ENCODE measurements at places on chromosomes 7 and 10.

DNA sequence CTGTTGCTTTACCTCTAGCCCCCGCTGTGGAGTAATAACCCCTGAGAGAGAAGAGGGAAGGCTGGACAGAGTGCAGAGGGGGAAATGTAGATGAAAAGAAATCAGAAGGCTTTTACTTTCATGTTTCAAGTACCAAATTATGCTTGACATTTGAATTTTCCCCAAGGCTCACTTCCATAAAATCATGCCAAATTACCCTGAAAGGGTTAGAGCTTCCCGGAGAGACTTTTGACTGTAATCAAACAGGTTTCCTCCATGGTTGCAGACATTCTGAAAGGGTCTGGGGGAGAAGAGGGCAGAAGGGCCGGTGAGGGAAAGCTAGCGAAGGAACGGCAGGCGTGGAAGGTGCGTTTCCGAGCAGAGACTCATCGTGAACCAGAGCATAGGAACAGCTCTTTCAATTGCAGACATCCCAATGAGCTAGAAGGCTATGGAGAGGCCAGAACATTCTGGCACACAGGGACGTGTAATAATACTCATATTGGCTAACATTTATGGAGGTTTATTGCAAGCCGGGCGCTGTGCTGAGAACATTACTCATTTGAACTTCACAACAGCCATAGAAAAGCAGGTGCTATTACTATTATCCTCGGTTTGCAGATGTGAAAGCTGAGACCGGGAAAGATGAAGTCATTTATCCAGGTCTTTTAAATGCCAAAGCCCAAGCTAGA is 620.8 kb upstream of the AUTS2 start:
- DNase-seq = no peak

GRCh38 chr10:130392031-130392430 is 255.8 kb downstream of the GLRX3 start:
- no peak for DNase-seq

DNA sequence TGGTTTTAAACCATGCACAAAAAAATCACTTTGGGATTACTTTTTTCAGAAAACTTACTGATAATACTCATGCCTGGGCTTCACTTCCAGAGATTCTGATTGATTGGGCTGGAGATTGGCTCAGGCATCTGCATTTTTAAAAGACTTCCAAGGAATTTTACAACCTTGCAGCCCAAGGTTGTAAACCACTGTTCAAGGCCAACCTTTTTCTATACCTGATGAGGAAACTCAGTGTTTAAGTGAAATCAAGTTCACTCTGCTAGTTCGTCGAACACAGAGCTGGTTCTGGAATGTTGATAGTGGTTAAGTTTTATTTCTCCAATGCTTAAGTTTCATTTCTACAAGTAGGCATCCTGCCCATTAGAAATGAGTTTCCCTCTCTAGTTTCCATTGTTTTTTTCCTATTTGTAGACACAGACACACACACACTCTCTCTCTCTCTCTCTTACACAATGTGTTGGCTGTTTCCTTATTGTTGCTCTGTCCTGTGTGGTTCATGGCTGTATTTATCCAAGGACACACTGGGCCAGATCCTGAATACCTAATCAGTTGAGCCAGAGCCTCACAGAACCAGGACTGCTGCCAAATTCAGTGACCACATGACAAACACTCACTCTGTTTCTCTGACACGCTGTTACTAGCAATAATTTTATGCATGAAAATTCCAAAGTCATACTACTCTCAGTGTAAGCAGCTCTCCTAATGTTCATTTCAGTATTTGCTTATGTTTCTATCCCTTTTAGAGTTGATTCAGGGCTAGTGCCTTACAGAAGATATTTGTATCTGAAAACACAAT is 3.7 kb upstream of the IFIT1B start:
- DNase-seq = peak; percentile 97

DNA sequence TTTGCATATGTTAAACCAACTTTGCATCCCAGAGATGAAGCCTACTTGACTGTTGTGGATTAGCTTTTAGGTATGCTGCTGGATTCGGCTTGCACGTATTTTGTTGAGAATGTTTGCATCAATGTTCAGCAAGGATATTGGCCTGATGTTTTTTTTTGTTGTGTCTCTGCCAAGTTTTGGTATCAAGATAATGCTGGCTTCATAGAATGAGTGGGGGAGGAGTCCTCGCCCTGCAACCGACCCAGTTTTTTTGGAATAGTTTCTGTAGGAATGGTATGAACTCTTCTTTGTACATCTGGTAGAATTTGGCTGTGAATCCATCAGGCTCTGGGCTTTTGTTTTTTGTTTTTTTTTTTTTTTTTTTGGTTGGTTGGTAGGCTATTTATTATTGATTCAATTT is 147.9 kb downstream of the AHR start:
- no peak for DNase-seq

GRCh38 chr7:33842150-33842549 is 63.2 kb upstream of the BMPER start:
- no peak for DNase-seq

GRCh38 chr7:24665564-24666294 is 91.5 kb downstream of the GSDME start:
- DNase-seq = peak; percentile 17

DNA sequence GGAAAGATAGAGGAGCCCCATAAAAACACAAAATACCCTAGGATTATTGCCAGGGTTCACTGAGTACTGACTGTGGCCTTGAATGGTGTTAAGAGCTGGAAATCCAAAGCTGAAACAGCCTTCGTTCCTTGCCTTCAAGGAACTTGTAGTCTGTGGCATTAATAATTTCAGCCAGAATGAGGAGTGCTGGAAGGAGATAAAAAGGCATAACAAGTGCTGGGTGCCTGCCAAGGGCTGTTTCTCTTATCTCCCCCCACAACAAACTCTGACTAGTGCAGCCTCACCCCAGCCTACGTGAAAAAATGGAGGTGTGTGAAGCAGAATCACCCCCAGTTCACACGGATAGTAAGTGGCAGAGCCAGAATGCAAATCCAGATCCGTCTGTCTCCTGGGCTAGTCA is 199.1 kb upstream of the LYZL2 start:
- no peak for DNase-seq

GRCh38 chr7:5671046-5671445 is 110.4 kb downstream of the RNF216 start:
- DNase-seq = no peak

GRCh38 chr7:127781081-127781480 is 129.1 kb downstream of the SND1 start:
- DNase-seq = no peak

DNA sequence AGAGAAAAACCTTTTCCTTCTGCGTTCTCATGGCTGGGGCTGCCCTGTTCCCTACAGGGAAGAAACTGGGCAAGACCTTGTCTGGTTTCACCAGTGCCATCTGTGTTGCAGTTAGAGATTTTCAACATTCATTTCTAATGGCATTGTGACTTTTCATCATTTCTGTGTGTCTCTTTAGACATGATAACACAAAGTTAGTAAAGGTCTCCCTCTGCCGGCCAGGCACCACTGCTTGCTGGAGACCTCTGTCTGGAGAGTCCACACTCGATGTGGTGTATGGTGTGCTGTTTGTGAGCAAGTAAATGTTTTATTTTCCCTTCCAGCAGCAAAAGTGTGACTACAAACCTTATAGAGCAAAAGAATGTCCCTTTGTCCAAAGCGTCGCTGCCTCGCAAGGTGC is 213.5 kb downstream of the PAXIP1 start:
- no peak for DNase-seq

DNA sequence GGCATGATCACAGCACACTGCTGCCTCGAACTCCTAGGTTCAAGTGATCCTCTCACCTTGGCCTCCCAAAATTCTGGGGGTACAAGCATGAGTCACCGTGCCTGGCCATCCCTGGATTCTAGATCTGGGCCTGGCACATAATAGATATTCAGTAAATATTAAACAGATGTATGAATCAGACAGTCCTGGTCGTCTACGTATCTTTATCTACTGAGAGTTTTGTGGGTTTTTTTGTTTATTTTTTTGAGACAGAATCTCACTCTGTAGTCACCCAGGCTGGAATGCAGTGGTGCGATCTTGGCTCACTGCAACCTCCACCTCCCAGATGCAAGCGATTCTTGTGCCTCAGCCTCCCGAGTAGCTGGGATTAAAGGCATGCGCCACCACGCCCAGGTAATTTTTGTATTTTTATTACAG is 24.3 kb upstream of the ITGB1 start:
- DNase-seq = no peak

DNA sequence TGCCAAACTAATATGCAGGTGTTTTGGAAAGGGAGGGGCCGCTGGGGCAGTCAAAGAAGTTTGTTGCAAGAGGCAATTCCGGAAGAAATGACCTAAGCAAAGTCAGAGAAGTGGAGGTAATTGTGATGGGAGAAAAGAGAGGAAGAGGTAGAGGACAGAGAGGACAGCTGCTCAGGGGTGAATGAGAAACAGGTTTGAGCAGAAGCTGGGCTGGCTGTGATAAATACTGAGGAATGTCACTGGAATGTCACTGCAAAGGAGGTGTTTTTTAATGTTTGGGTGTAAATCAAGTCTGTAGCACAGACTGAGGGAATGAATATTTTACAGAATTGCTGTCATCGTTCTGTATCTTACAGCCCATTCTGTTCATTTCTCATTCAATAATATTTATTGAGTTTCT is 207.2 kb downstream of the DPP6 start:
- no peak for DNase-seq

GRCh38 chr7:47941136-47941844 is 7.0 kb downstream of the PKD1L1 start:
- no peak for DNase-seq

DNA sequence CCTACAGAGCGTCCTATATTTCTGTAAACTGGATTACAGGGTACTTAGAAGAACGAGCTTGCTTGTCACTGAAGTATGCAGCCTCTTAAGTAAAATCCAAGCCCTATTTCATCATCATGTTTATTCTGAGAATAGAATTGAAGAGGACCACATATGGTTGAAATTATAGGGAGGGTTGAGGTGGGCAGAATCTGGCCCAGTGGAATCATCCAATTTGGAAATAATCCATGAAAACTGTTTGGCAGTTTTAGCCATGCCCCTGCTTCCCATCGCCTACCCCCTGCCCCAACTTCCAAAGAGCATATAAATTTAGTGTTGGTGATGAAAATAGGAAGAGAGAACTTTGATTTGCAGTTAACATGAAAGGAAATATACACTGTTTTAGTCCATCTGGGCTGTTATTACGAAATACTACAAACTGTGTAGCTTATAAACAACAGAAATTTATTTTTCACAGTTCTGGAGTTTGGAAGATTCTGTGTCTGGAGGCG is 150.4 kb downstream of the PRKG1 start:
- DNase-seq = no peak

DNA sequence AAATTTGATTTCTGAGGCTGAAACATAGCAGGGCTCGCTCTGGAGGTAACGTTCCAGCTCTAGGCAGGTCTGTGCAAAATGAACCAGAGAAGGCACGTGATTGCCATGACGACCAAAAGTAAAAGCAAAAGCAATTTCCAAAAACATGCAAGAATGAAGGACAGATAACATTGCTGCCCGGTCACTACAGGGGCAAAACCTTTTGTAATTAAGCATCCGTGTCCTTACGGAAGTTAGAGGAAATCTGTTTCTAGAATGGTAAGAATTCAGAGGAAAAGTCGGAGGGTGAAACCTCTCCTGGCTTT is 2.9 kb downstream of the KLF6 start:
- no peak for DNase-seq

GRCh38 chr7:94245500-94245899 is 149.2 kb upstream of the COL1A2 start:
- no peak for DNase-seq

DNA sequence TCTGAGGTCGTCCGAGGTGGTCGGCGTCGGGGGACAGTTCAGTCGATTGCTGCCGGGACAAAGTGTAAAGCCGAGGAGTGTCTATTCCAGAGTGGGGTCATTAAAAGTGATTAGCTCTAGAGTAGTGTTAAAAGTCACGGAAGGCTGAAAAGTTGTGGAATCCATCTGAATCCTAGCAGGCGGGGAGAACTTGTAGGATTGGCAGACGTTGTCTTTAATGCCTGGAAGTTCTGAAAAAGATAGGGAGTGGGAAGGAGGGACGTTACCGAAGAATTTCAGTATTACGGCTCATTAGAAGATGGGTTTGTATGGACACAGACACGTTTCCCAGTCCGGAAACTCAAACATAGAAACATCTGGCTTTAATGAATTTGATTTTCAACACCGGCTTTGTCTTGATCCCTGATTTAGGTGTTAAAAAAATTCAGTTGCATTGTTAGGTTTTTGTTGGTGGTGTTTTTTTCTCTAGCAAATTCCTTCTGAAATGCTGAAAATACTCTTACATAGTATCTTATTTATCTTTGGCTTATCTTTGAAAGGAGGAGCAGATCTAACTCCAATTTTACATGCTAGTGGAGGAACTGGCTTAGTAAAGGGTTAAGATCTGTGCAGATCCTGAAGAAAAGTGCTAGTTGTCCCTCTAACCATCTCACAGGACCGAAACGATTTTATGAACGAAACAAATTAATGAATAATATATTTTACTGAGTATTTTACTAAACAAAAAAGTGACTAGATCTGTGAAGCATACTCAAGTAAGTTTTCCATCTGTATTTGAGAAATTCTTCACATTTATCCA is 900 bp downstream of the MKLN1 start:
- no peak for DNase-seq

DNA sequence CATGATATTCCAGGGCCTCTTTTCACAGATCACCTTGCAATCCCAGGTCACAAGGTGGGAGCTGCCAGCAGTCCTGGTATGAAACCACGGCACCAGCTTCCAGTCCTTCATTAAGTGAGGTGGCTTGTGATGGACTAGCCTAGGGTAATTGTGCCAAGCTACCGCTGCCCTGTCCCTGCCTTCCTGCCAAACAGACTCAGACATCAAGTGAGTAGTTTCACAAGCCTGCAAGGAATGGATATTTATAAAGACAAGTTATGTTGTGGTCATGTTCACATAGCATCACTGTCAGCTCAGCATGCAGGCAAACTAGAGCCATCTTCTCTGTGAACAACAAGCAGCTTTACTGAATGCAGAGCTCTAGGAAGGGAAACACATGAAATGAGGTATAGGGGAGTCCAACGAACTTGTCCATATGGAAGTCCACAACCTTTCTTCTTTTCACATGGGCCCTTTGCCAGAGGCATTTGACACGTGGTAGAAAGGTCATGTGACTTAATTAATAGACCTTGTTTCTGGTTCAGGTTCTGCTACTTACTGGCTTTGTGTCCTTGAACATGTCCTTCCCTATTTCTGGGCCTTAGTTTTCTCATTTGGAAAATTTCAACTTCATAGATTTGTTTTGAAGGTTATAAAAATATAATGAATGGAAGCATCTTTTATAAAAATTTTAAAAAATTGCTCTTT is 1061.2 kb downstream of the KCNMA1 start:
- DNase-seq = no peak

- no peak for DNase-seq
These were observed 832 bp downstream of the PDLIM1 start for GRCh38 chr10:95289921-95290421.

DNA sequence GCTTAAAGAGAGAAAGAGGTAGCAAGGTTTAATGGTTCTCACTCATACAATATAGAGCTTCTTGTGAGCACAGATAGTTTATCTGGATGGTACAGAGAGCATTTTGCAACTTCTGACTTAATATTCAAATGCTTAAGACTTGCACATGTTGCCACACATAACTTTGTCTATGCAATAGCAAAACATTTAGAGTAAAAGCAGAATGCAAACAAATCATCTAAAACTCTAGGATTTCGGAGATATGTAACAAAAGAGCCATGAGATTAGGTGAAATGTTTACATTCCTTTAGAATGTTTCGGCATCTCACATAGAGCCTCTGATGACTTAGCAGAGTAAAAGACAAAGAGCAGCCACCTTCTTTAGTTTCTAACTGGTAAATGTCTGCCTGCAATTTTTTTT is 717.1 kb upstream of the LRRN3 start:
- no peak for DNase-seq

Data from LNCaP clone FGC (cell line).